Activated T-cell treated with anti-CD3 and anti-CD28 coated beads for 24 hours (primary cell): ENCODE measurements at places on chromosomes 12 and 14.

GRCh38 chr12:106044773-106045172, 94.0 kb downstream of the NUAK1 start:
- DNase-seq: no peak

- DNase-seq: no peak
These were observed 539.8 kb downstream of the NRXN3 start for GRCh38 chr14:78709795-78710557.

DNA sequence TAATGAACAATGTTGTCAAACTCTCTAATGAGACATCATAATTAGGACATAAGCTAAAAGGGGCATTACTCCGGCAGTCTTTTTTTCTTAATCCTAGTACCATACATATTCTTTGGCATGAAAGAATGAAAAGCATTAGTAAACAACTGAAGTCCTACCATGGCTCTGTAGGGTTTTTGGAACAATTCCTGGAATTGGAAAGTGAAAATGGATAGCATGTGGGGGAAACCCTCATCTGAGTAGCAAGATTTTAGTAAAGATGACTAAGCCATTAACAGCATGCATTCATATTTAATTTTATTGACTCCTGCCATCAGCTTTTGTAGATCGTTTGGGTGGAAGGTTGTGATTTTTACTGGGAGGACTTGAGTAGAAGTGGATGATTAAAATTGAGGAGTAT, 216.2 kb upstream of the PDZRN4 start:
- no peak for DNase-seq

GRCh38 chr14:101456246-101457175, 104.8 kb upstream of the DIO3 start:
- no peak for DNase-seq
